ENCODE measurements at places on chromosomes 12 and 14.
A peak's percentile ranks its signal among the peaks of the same experiment; 100 is the strongest.

- peak; percentile 12 for DNase-seq
Observed at GRCh38 chr12:103771466-103771865, 69.6 kb downstream of the NT5DC3 start.

DNA sequence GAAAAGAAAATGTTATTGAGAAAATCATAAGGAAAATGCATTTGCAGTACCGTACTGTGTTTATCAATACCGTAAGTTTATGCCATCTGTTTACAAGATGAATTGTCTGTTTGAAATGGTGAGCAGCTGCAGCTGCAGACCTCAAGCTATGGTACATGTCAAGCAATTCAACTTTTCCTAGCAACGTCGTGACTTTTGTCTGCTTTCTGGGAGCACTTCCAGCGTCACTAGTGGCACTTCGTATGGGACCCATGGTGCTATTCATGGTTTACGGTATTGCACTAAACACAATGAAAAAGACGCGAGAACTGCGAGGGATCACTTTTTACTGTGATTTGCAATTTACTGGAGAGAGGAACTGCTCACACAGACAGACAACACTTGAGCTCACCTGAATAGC, 160.8 kb downstream of the UNC79 start:
- DNase-seq: no peak

- DNase-seq: no peak
Observed at GRCh38 chr12:91111366-91112325, at the start of gene LUM. Gene LUM, minus strand, starts transcription at chr12:91111494. Its CDS starts 2,515 bp downstream, at chr12:91108979.

GRCh38 chr12:105555556-105556295, 225.2 kb downstream of the C12orf75 start:
- DNase-seq: no peak

- no peak for DNase-seq
Observed at GRCh38 chr14:68491793-68492192, 301.1 kb downstream of the ZFP36L1 start.

- no peak for DNase-seq
Observed at GRCh38 chr12:45219621-45220020, 3.7 kb downstream of the ANO6 start.

DNA sequence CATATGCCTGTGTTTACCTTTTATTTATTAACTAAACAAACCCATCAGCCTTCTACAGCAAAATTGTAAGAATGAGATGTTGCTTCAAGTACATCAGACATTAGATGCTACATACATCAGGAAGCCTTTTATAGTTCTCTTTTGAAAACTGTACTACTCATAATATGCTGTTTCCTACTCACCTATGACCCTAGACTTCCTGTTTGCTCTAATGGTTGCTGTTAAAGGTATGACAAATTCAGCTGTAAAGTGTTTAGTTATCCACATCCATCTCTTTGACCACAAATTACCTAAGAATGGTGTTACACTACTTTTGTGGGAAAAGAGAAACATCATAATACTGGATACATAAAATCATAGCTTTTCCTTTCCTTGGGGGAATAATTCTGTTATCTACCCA, 220.0 kb downstream of the RAD51B start:
- no peak for DNase-seq

- DNase-seq: no peak
Observed at GRCh38 chr12:29807129-29807528, 23.4 kb upstream of the TMTC1 start.

DNA sequence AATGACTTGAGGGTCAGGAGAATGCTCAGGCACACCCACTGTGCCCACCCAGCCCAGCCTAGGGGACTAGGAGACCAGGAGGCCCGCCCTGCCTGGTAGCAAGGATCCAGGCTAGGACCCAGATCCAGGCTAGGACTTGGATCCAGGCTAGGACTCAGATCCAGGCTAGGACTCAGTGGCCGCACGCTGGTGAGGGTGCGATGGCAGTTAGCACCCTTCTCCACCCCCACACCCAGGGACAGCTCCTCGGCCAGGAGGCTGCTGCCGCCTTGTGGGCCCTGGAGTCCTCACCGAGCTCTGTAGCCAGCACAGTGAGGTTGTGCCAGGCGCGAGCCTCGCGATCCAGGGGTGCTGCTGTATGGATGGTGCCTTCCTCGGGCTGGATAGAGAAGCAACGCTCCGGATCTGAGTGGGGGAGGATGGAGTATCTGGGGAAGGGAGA, 5.1 kb downstream of the CDH24 start:
- DNase-seq: no peak

- peak; percentile 40 for DNase-seq
Observed at GRCh38 chr12:21940549-21941505, at the start of gene ABCC9. Gene ABCC9, minus strand, starts transcription at chr12:21941426. Its CDS starts 4,752 bp downstream, at chr12:21936674.

- DNase-seq: no peak
Observed at GRCh38 chr12:44154128-44154527, 318.2 kb downstream of the TMEM117 start.

- DNase-seq: no peak
Observed at GRCh38 chr12:61188801-61189595, 1071.2 kb upstream of the USP15 start.

- DNase-seq: no peak
Observed at GRCh38 chr12:113464452-113464775, 7.3 kb downstream of the LHX5 start.

Measured in activated T-cell treated with anti-CD3 and anti-CD28 coated beads, Interleukin-2, amount 50 U/mL, for 72 hours (primary cell).